HFFc6 (cell line): ENCODE measurements at places on chromosomes 7 and 10. TPM values are rescaled to one million over a fixed set of nuclear protein-coding genes. Genes with fewer than 3 reads are reported as not detected.

Gene KCND2
- total RNA-seq: not detected in 3 replicates

Gene NUTM2E
- total RNA-seq: 0.08 TPM in 1 of 3 replicates, not detected in the others

Gene CYP3A5
- 0.50 to 1.4 TPM (median 1.1 TPM) in 3 replicates for total RNA-seq

Gene OR2A5
- total RNA-seq: not detected in 3 replicates

Gene PRLHR
- total RNA-seq: not detected in 3 replicates
